NCI-H2029 treated with DMSO at 0.1 percent for 48 hours (cell line): ENCODE measurements at places on chromosomes 12 and 14.

DNA sequence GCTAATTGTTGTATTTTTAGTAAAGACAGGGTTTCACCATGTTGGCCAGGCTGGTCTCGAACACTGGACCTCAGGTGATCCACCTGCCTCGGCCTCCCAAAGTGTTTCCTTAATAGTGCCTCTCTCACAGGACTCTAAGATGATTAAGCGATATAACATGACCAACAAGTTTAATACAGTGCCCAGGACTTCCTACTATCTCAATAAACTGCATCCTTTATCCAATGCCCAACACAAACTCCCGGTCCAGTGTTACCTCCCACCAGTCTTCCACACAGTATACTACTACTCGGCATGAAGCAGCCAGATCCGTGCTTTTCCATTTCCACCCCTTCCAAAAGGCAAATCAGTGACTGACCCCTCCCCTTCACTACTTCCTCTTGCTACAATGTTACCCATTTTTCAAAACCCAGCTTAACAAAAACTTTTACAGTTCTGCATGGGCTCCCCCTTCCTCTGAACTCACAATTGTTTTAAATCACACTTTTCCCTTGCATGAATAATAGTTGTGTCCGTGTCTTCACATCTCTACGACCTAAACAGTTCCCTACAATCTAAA lies 900 bp downstream of the NOP2 start:
- DNase-seq, result no peak

DNA sequence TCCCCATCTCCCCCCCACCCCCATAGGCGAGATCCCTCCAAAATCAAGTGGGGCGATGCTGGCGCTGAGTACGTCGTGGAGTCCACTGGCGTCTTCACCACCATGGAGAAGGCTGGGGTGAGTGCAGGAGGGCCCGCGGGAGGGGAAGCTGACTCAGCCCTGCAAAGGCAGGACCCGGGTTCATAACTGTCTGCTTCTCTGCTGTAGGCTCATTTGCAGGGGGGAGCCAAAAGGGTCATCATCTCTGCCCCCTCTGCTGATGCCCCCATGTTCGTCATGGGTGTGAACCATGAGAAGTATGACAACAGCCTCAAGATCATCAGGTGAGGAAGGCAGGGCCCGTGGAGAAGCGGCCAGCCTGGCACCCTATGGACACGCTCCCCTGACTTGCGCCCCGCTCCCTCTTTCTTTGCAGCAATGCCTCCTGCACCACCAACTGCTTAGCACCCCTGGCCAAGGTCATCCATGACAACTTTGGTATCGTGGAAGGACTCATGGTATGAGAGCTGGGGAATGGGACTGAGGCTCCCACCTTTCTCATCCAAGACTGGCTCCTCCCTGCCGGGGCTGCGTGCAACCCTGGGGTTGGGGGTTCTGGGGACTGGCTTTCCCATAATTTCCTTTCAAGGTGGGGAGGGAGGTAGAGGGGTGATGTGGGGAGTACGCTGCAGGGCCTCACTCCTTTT lies 2.7 kb downstream of the GAPDH start:
- no peak for DNase-seq

DNA sequence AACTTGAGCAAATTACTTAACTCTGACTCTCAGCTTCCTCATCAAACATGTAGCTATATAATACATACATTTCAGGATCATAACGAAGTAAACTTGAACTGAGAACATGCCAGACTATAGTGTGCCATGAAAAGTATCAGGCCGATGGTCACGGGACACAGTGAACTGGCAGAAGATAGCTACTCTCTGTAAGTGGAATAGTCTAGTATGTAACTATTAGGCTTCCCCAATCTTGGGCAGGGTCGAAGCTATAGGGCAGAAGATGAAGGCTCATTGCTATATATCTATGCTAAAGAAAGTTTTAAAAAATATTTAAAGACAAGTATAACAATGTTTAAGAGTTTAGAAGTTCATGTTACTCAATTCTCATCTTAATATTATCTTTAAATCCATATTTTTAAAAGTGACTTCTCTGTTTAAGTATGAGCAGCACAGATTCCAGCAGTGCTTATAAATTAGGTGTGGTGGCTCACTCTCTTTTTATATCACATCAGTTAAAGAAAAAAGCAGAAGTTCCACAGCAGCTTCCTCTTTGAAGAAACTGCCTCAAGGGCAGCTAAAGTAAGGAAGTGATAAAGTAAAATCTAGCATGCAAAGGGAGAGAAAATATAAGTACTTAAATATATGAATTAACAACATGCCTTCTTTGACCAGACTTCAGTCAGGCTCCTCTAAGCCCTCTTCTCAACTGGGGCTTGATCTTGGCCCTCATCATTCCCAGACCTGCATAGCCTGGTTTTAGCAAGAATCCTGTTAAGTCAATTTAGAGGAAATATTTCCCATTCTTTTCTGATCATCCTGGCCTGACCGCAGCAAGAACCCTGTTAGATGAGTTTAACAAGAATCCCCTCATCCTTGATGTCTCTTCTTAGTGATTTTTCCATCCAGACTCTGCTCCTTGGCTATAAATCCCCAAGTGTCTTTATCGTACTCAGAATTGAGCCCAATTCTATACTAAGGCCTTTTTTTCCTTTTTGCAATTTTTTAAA lies 8.4 kb upstream of the GLIPR1 start:
- DNase-seq, result no peak

GRCh38 chr12:124549629-124550028 lies 17.8 kb downstream of the NCOR2 start:
- no peak for DNase-seq

DNA sequence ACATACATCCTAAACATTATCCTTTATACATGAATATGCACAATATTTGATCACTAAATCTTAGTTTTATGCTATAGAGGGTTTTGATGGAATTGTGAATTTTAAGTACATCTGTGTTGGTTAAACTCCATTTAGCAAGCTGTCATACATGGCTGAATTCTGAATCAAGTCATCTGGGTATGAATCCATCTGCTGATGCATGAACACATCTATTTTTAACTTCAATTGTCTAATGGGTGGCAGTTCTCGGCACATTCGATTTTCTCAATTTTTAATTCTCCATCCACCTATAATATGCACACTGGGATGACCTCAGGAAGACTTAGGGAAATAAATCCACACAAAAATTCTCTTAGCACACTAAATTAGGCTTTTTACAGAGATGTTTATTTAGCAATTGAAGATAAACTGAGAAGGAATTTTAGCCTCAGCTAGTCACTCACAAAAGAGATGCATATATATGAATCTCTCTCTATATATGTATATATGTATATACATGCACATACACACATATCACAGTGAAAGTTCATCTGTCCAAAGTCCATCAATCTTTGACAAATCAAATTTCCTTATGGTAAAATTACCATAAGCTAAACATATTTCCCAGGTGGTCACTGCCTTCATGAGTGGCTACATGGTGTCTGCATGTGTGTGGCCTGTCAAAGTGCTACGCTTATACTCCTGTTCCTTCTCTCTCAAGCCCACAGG lies 44.5 kb upstream of the VPS33A start:
- no peak for DNase-seq

DNA sequence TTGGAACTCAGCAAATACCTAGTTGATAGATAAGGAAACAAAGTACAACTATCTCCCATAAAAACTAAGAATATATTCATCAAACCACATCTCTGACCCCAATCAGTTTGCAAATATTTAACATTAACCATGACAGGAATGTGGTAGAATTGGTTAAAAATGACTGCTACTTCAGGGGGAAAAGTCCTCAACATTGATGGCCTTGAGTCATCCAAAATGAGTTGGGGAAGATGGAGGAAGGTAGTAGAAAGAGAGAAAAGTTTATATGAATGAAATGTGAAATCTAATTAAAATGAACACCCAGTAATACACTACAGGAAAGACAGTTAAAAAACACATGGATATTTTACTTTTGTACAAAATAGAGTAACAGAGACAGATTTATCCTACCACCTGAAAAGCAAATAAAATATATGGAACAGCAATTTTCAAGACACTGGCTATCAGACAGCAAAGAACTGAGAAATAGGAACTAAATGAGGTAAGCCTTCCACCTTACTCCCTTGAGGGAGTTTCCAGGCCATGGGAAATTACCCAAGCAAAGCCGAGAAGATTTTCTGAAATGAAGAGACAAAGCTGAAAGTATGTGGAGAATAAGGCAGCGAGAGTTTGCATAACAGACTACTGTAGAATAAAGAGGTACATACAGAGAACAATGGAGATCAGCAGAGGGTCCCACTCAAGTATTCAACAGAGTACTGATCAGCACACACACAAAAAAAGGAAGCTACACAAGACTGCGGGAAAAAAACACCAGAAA lies 49.6 kb downstream of the TC2N start:
- no peak for DNase-seq

DNA sequence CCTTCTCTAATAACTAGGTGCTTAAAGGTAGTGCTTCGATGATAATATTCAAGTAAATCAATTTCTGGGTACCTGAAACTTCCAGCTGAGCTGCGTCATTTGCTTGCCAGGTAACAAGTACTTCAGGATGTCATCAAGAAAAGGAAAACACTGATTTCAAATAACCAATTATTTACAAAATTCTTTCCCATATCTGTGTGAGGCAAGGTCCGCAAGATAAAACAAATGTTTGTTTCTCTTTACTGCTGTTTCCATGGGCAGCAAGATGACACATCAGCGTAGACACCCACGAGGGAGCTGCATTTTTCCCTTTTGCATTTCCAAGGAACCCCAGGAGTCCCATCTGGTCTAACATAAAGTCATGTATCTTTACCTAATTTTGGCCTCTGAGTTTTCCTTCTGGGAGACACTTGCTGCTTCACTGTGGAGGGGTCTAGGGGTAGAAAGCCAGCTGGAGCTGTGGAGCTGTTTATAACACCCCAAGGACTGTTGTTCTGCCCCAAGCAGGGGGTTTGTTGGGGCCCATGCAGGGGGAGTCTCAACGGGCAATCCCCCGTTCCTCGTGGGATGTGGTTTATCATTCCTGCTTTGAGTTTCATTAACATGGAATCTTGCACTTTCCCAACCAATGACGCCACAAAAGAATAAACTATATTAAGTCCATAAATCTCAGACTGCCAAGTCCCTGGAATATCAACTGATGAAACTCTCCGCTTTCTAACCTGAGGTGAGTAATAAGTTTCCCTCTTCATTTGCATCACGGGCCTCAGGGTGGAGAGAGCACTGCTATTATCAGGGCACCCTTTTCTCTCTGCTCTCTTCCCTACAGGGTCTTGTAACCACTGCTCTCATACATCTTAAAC lies 112.8 kb upstream of the PELI2 start:
- DNase-seq, result no peak

DNA sequence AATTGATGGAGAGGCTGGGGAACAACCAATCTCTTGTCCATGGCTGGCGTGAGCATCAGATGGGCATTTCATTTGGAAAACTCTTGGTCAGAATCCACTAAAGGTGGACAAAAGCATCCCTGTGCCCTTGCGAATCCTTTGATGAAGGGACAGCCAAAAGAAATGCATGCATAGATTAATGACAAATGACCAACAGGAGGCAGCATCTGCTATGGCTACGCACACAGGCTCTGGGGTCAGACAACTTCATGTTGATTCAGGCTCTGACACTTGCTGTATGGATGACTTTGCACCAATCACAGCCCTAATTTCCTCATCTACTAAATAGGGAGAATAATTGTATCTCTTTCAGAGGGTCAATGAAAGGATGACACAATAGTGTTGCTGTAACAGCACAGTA lies 117.5 kb downstream of the ASCL4 start:
- no peak for DNase-seq

GRCh38 chr12:118534003-118534402 lies 157.6 kb downstream of the SUDS3 start:
- DNase-seq, result no peak

GRCh38 chr12:103884316-103884715 lies 43.3 kb upstream of the NT5DC3 start:
- no peak for DNase-seq

- no peak for DNase-seq
Observed at GRCh38 chr14:103548463-103549351, 13.8 kb downstream of the BAG5 start.

- no peak for DNase-seq
Observed at GRCh38 chr14:43914041-43914693, 592.9 kb downstream of the FSCB start.

DNA sequence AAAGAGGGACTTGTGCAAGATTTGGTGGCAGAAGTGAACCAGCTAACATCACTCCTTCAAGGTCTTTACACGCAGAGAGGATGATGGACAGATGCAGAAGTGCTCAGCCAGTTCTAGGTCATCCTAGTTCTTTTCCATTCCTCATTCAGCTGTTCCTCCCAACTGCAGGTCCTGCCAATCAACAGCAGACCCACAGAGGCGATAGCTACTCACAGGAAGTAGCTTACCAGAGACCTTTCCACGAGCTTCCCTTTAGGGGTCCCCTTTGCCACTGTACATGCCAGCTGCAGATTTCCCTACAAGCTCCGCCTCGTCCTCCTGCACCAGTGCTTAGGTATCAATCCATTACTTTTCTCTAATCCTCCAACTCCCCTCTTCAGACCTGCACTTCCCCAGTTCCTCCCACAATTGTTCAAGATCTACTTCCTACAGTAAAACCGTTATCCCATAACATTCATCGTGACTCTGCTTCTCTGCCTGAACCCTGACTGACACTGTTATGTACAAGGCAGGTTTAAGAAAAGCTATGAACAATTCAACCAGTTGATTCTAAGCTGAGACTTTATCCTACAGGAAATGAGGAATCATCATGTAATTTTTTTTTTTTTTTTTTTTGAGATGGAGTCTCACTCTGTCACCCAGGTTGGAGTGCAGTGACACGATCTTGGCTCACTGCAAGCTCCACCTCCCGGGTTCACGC lies 22.5 kb downstream of the RECQL start:
- no peak for DNase-seq

DNA sequence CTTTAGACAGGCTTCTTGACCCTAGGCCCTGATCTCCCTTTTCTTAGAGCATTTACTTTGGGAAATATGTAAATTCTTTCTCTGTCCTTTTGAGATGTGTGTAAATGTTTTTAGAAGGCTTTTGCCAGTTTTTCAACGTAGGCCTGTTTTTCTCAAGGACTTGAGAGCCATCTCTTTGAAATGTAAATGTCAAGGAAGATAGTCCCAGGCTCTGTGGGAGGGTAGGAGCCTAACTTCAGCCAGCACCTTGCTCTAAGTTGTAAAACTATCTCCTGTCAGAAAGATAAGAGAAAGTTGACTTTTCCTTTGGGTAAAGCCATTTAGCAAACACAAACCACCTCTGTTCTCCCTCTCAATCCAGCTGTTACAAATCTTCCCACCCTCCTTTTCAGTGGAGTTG lies 219.8 kb downstream of the RPS29 start:
- DNase-seq, result no peak
